ENCODE measurements at places on chromosomes 7 and 10.

GRCh38 chr7:23235813-23236221 is 10.8 kb upstream of the GPNMB start:
- no peak for DNase-seq
- H3K36me3 ChIP-seq = no peaks in the 10 kb centered on the region
- no peak overlapping the region for H3K4me3 ChIP-seq
- H3K4me1 ChIP-seq = no peaks in the 10 kb centered on the region
- H3K27me3 ChIP-seq = 0 out of 2 replicates have a peak, but pooled peaks cover 2% of the 10 kb centered on the region

DNA sequence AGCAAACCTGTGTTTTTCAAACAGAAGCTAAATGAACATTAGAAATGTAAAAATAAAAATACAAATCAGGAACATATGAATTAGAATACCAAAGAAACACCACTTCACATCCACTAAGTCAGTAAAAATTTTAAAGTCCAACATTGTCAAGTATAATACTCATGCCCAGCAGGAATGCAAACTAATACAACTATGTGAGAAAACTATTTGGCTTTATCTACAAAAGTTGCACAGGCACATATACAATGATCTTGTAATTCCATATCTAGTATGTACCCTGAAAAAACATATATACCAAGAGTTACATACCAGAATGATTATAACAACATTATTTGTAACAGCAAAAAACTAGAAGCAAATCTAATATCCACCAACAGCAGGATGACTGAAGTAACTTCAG is 91.1 kb downstream of the RNF32 start:
- no peaks in the 10 kb centered on the region for H3K27me3 ChIP-seq
- no peaks in the 10 kb centered on the region for H3K4me1 ChIP-seq
- no peak overlapping the region for H3K4me3 ChIP-seq
- H3K27ac ChIP-seq = no peak overlapping the region
- H3K36me3 ChIP-seq = no peaks in the 10 kb centered on the region
- DNase-seq = no peak

GRCh38 chr7:4277936-4278335 is 404.2 kb upstream of the FOXK1 start:
- H3K27me3 ChIP-seq = no peaks in the 10 kb centered on the region
- H3K4me1 ChIP-seq = no peaks in the 10 kb centered on the region
- no peak overlapping the region for H3K27ac ChIP-seq
- H3K36me3 ChIP-seq = no peaks in the 10 kb centered on the region
- no peak overlapping the region for H3K4me3 ChIP-seq
- DNase-seq = no peak

DNA sequence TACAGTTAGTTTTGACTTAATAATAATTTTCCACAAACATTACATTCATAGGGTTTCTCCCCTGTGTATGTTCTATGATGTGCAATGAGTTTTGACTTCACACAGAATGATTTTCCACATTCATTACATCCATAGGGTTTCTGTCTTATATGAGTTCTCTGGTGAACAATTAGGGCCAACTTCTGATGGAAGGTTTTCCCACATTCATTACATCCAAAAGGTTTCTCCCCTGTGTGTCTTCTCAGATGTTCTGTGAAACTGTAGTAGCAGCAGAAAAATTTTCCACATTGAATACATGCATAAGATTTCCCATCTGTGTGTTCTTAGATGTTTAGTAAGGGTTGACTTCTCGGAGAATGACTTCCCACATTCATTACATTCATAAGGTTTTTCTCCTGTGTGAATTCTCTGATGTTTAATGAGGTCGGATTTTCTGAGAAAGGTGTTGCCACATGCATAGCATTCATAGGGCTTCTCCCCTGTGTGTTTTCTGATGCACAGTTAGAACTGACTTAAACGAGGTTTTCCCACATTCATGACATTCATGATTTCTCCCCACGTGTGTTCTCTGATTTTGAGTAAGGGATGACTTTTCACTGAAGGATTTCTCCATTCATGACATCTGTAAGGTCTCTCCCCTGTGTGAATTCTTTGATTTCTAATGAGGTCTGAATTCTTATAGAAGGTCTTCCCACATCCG is 118.5 kb downstream of the ZNF33B start:
- H3K4me3 ChIP-seq = no peak overlapping the region
- no peaks in the 10 kb centered on the region for H3K36me3 ChIP-seq

- no peak overlapping the region for H3K4me3 ChIP-seq
- H3K36me3 ChIP-seq = no peaks in the 10 kb centered on the region
- no peak for DNase-seq
- no peaks in the 10 kb centered on the region for H3K27me3 ChIP-seq
Measured at GRCh38 chr10:30558411-30558810, 71.1 kb downstream of the LYZL2 start.

GRCh38 chr10:73359492-73359891 is 828 bp upstream of the CFAP70 start:
- peak overlapping the region; percentile 72 for H3K27ac ChIP-seq
- DNase-seq = no peak
- H3K4me3 ChIP-seq = peak overlapping the region; percentile 73
- no peaks in the 10 kb centered on the region for H3K36me3 ChIP-seq

DNA sequence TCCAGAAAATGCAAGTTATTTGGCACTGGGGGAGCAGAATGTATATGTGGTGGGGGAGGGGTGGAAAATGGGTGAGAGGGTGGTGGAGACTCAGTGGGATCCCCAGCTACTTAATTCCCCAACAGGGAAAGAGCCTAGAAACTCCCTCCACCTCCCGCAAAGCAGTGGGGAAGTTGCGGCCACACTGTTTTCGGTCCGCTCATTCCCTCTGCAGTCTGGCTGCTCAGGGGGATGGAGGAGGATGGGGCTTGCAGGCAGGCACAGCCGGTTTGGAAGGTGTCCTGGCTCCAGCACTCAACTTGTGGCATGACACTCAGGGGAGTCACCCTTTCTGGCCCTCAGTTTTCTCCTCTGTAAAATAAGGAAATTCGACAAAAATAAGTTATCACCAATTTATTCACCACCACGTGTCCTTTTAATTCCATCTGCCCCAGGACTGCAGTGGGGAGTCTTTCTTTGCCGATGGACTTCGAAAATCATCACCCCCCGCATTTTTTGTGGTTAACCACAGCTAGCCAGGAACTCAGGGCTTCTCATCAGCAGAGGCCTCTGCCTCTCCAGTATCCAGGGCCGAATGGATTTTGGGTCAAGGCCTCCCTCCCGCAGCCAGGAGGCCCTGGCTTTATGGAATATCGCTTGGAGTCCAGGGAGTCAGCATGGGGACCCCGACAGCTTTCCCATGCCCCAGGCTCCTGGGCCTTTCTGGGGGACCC is 1.6 kb upstream of the HTRA1 start:
- no peaks in the 10 kb centered on the region for H3K36me3 ChIP-seq
- no peak for DNase-seq
- H3K27me3 ChIP-seq = no peaks in the 10 kb centered on the region
- H3K27ac ChIP-seq = no peak overlapping the region
- H3K4me1 ChIP-seq = peaks cover 10% of the 10 kb centered on the region

DNA sequence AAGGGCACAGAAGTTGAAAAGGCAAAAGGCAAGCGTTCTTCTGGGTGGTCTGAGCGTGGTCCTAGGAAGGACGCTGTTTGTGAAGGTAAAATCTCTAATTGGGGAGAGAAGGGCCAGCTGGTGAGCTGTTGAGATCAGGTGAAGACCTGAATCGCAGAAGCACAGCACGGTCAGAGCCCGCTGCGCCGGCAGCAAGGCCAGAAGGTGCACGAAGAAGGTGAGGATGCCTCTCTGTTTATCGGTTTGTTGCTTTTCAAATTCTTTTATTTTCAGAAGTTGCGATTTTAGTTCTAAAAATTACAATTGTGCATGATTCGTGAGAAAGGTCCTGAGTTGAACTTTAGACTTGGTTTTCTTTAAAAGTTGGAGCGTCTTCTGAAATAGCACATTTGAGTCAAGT is 247.8 kb upstream of the FOXK1 start:
- no peaks in the 10 kb centered on the region for H3K36me3 ChIP-seq
- no peak overlapping the region for H3K4me3 ChIP-seq
- H3K4me1 ChIP-seq = no peaks in the 10 kb centered on the region
- H3K27ac ChIP-seq = no peak overlapping the region
- peaks cover 51% of the 10 kb centered on the region for H3K27me3 ChIP-seq

DNA sequence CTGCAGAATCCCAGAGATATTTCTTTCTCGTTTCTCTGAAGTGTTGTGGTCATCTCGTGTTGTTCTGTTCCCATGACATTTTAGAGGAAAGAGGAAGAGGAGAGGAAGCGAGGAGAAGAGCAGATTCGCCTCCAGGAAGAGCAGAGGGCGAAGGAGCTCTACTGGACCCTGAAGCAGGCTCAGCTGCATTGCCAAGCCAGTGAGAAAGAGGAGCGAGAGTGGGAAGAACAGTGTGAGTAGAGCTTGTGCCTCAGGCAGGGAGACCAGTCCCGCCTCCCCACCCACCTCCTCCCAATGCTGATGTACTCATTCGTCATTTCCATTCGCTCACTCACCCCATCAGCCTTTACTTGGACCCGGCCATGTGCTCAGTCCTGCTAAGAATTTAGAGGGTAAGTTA is 50.8 kb downstream of the SH2D4B start:
- no peak for DNase-seq
- H3K27ac ChIP-seq = no peak overlapping the region
- H3K27me3 ChIP-seq = peaks cover 11% of the 10 kb centered on the region
- no peaks in the 10 kb centered on the region for H3K4me1 ChIP-seq
- no peak overlapping the region for H3K4me3 ChIP-seq

GRCh38 chr7:51186531-51186930 is 130.1 kb downstream of the COBL start:
- no peaks in the 10 kb centered on the region for H3K4me1 ChIP-seq
- H3K27ac ChIP-seq = no peak overlapping the region
- H3K4me3 ChIP-seq = no peak overlapping the region
- peaks cover 8% of the 10 kb centered on the region for H3K27me3 ChIP-seq
- no peaks in the 10 kb centered on the region for H3K36me3 ChIP-seq

DNA sequence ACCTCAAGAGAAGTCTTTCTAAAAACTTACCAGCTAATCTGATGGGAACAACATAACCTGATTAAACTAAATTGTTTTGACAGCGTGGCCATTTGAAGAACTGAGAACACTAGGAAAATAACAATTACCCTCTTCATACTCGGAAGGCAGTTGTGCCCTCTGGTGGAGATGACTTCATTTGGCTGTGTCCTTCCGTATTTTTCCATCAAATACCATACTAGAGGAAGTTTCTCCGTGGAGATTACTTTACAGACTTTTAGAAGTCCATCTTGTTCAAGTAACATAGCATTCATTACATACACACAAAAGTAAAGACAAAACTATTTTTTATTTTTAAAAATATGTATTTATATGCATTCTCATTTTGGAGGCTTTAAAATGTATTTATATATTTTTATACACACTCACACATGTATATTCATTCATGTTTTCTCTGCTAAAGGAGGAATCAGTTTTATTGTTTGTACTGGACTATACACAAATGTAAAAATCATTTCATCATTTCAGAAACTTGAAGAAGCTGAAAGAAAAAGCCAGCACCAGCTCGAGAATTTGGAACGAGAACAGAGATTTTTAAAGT is 25.2 kb downstream of the SMNDC1 start:
- no peaks in the 10 kb centered on the region for H3K27me3 ChIP-seq
- no peak overlapping the region for H3K4me3 ChIP-seq
- no peaks in the 10 kb centered on the region for H3K36me3 ChIP-seq
- H3K27ac ChIP-seq = no peak overlapping the region

DNA sequence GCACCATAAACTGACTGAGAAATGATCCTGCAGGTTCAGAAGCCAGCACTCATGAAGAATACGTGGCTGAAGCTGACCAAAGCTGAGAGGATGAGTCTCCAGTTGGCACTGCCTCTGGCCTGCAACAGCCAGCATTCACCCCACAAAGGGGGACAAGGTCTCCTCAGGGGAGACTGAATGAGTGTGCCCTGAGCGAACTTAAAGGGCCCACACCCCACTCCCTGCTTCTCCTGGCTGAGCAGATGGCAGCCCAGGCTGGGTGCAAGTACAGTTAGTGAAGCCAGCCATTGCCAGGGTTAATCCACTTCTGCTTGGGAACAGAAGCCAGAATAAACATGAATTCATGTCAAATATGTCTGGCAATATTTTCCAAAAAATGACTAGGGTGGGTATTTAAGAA is 98.1 kb downstream of the PPP1R17 start:
- no peaks in the 10 kb centered on the region for H3K4me1 ChIP-seq
- H3K36me3 ChIP-seq = no peaks in the 10 kb centered on the region
- H3K4me3 ChIP-seq = no peak overlapping the region
- H3K27me3 ChIP-seq = no peaks in the 10 kb centered on the region

DNA sequence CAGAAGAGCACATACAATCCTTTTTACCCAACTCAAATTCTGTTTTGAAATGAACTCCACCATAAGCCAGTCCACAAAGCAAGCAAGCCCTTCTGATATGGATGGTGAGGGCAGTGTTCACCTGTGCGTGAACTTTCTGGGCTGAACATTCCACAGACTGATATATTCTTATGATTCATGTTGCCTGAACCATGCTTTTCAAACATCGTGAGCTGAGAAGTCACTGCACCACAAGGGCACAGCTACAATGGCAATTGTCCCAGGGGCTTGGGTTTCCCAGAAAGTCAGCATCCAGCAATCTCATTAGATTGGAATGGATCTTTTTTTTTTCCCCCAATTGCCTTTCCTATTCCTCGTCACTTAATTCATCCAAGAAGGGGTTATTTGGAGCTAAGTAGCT is 86.9 kb upstream of the ZNF438 start:
- H3K4me3 ChIP-seq = no peak overlapping the region
- no peak overlapping the region for H3K27ac ChIP-seq
- no peak for DNase-seq
- H3K36me3 ChIP-seq = no peaks in the 10 kb centered on the region
- no peaks in the 10 kb centered on the region for H3K27me3 ChIP-seq
- no peaks in the 10 kb centered on the region for H3K4me1 ChIP-seq

DNA sequence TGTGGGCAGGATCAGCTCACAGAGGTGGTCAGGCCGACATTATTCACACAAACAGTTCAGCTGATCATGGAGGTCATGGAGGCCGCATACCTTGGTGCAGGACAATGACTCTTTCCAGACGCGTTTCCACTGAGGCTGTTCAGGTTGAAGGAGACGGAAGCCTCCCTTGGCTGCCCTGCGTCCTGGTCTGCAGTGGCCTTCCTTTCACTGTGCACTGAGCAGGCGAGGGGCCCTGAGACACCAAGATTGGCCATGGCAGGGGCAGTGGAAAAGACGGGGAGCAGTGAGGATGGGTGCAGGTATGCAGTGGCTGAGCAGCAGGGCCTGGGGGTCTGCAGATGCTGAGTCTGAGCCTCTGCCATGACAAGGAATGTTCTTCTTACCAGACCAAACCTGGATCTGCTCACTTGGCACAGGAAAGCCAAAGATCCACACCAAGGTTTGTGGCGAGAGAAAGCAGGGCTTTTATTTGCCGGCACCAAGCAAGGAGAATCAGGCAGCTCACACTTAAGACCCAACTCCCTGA is 263.3 kb downstream of the GLRX3 start:
- no peak overlapping the region for H3K4me3 ChIP-seq
- no peaks in the 10 kb centered on the region for H3K36me3 ChIP-seq
- no peak for DNase-seq
- H3K27me3 ChIP-seq = no peaks in the 10 kb centered on the region
- no peak overlapping the region for H3K27ac ChIP-seq

DNA sequence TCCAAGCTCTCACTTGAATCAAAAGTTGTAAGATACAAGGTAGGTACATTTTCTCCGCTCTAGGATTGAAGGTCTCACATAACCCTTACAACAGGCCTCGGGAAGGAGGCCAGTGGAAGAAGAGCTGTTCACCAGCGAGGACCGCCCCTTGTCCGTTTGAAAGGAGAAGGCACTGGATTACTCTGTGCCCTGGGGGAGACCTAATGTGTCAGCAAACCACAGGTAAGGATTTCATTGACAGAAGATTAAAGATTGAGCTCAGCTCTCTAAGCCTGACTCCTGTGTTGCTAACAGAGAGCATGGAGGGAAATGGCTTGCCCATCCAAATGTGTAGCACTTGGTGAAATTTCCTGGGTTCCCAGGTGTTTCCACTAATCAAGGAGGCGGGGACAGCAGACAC is 81.2 kb downstream of the SLC16A9 start:
- no peaks in the 10 kb centered on the region for H3K4me1 ChIP-seq
- no peak overlapping the region for H3K27ac ChIP-seq
- no peaks in the 10 kb centered on the region for H3K36me3 ChIP-seq
- no peaks in the 10 kb centered on the region for H3K27me3 ChIP-seq
